ENCODE measurements at places on chromosomes 2 and 18.

GRCh38 chr2:213306316-213306942 is 22.2 kb downstream of the SPAG16 start:
- DNase-seq, result no peak

DNA sequence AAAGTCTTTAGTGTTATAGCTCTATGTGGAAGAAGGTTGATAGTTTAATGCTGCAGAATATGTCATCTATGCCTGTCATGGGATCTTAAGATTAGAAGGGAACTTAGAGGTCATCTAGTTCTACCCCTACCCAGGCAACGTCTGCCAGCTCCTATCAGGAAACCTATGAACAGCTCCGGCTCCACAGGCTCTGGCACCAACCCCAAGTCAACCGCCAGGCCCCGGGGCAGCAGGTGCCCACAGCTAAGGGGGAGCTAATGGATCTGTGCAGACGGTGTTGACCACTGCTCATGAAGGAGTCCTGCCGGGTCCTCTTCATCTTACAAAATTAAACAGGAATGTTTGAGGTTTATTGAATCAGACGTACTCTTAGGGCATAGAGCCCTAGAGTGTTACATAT is 440.8 kb upstream of the KLHL29 start:
- DNase-seq, result no peak

DNA sequence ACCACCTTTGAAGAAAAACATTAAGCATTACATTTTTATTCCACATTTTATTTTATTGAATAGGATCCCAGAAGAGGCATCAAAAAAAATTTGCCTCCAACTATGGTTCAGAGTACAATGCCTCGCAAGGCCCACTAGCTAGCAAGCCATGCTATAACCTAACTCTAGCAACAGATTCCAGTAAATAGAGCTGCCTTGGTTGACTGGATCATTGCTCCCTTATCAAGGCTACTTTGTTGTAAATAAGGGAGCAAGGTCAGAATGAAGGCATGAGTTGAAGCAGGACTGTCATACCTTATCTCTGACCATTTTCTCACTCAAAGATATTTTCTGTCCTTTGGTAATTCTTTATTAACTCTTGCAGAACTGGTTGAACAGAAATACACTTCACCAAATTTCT is 672.6 kb downstream of the EPHA4 start:
- no peak for DNase-seq

GRCh38 chr2:119384971-119385370 is 18.2 kb downstream of the DBI start:
- no peak for DNase-seq
